ENCODE measurements at places on chromosomes 6 and 20.

DNA sequence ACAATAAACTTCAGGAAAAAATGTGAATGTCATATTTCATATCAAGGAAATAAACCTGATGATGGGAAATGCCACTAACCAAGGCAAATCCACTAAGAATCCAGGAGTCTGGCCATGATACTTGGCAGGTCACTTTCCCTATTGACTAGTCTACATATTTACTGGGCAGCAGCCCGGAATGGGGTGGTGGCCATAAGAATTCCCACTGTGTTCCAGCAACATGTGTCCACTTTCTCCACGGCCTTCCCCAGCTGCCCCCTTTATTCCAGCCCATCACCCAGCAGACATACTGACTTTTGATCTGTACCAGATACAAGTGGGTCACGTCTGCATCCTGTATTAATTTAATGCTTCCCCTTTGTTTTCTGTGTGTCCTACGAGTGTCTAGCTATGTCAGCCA lies 234.5 kb upstream of the PRDM1 start:
- DNase-seq = no peak

DNA sequence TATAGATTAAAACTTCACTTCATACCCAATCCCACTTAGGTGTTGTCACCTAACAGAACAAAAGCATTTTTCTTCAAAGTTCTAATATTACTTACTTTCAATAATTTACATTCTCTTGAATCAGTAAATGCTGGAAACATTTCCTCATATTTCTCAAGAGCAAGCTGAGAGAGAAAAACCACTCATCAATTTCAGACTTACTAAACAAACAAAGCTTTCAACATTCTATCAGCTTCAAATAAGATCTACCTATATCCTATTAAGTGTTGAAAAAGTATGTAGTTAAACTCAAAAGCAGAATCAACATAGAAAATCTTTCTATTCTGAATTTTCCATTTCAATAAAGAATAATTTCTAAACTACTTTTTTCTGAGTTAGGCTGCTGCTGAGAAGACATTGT lies 17.8 kb downstream of the GZF1 start:
- no peak for DNase-seq

DNA sequence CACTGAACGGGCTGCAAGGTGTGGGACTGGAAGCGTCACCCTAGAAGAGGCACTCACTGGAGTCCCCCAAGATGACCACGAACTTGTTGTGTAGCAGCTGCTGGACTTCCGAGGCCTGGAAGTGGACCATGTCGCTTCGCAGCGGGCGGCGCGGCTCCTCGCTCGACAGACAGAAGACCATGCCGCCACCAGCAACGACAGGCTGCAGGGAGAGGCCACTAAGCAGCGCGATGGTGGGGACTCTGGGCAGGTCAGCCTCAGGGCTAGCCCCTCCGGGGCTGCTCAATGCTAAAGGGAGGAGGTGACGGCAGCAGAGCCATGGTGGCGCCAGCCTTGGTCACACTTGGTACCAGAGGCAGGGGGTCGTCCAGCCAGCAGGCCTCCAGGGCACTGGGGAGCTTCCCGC lies 720 bp downstream of the PCED1A start:
- no peak for DNase-seq

DNA sequence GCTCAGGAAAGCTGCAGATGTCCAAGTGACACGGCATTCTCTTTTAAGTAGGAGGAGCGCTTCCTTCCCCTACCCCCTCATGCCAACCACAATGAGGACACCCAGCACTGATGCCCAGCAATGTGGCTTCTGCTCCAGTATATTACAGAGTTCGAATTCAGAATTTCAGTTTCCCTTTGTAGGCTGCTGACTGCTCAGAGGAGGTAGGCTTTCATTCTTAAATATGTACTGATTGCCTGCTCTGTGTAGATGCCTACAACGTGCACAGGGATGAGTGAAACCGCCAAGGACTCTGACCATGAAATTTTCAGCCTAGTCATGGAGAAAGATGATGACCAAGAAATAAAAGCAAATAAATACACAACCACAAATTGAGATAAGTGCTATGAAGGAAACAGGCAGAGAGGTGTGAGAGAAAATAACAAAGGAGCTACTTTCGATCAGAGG lies 50.9 kb upstream of the TNFAIP3 start:
- no peak for DNase-seq

DNA sequence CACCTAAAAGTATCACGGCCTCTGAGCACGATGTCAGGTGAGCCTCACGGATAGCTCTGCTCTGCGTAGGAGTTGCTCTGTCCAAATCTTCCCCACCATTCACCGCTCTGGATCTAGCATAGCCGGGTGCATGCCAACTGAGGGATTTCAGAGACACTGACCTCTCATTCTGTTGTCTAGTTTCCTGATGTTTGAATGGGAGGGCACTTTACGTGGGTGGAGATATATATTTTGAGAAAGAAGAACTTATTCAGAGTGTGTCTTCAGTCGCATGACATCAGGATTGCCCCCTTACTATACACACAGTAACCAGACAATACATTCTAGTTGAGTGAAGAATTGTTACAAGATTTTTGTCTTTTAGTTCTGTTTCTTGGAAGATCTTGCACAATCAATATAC lies 96.5 kb upstream of the CITED2 start:
- DNase-seq = no peak

- no peak for DNase-seq
Measured at GRCh38 chr6:7921632-7922092, 11.1 kb upstream of the TXNDC5 start.

GRCh38 chr6:167538746-167539145 lies 213.9 kb downstream of the TTLL2 start:
- DNase-seq = no peak
